ENCODE measurements at places on chromosomes 1 and 21. TPM values are rescaled to one million over a fixed set of nuclear protein-coding genes. Genes with fewer than 3 reads are reported as not detected.

GRCh38 chr1:29218223-29218622, 12.5 kb downstream of the MECR start:
- no peak for DNase-seq

- DNase-seq = no peak
Observed at GRCh38 chr21:32889596-32889995, 118.0 kb upstream of the PAXBP1 start.

GRCh38 chr1:198937231-198938031, 298.6 kb downstream of the PTPRC start:
- peak; percentile 22 for DNase-seq

- DNase-seq = no peak
Observed at GRCh38 chr1:25178917-25179561, 53.3 kb downstream of the SYF2 start.

DNA sequence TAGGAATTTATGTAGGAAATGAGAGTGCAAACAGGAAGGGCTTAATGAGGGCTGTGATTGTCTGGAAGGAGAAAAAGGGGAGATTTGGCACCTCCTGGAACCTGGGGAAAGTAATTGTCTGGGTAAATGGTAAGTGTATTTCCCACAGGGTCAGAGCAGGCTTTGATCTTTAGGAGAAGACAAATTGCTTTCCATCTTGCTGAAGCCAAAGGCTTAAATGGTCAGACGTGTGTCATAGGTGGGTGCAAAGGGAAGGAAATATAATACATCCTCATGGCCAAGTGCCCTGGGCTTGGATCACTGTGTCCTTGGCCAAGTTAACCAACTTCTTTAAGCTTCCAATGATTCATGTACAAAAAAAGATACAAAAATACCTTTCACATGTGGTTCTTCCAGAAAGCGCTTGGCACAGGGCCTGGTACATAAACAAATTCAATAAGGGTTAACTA, 1.3 kb upstream of the DUSP23 start:
- no peak for DNase-seq

CAPN8 gene
- polyA plus RNA-seq = 0.36 TPM

PTPRC gene
- polyA plus RNA-seq = 980 TPM

Measured in naive thymus-derived CD8-positive, alpha-beta T cell (primary cell).